Right forelimb (tissue), 1 donor: ENCODE measurements at places on chromosomes 7 and 10.
A peak's percentile ranks its signal among the peaks of the same experiment; 100 is the strongest.

GRCh38 chr7:28205506-28205905 lies 24.9 kb upstream of the JAZF1 start:
- DNase-seq: no peak

DNA sequence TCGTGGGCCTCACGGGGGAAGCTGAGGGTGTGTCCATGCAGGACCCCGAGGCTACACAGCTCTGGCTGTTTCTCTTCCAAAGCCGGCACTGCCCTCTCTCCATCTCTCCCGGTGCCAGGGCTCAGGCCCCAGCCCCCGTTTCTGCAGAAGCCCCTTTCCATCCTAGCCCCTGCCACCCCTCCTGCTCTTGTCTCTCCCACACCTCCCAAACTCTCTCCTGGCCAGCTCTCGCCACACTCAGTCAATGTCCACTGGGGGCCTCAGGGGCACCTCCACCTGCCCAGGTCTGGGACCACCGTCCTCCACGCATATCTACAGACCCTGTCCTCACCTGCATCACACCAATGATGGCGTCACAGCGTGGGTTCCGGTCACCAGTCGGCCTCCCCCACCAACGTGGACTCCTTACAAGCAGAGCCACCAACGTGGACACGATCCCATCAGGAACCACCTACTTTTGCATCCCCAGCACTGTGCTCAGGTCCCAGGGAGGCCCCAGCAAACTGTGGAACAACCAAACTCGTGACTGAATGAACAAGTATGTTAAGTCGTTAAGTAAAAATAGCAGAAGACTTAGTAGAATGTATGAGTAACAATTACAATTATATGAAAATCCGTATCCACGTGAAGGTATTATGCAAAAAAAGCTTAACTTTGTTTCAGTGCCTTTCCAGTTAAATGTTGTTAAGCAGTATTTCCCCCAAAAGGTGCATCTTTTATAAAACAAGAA lies 38.4 kb downstream of the DIP2C start:
- DNase-seq: no peak

- DNase-seq: no peak
Observed at GRCh38 chr10:43884501-43885105, 235.9 kb upstream of the ZNF32 start.

DNA sequence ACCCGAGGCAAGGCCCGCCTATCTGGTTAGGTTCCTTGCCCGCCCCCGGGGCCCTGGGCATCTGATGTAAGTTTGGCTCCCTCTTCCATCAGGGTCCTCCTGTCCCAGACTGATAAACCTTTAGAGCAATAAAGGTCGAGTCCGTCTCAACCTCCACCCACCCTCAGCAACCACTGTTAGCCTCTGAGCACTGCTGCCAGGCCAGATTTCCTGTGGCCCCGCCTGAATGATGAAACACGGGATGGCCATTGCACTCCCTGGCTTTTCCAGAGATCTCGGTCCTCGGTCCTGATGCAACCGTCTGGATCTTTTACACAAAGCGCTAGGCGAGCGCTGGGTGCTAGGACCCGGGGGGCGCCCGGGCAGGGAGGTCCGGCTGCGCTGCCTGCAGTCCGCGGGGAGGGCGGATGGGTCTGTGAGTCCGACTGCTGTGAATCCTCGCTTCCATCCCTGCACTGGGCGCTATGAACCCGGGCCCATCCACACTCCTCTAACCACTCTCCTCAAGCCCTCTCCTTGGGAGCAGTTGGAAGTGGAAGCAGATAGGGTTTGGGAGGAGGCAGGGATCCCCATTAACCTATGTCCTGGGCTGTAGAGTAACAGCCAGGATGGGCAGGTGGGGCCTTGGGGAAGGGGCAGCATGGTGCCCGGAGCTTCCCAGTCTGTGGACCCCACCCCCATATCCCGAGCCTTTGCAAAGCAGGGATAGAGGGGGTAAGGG lies 875 bp upstream of the DDIT4 start:
- DNase-seq: peak; percentile 90

DNA sequence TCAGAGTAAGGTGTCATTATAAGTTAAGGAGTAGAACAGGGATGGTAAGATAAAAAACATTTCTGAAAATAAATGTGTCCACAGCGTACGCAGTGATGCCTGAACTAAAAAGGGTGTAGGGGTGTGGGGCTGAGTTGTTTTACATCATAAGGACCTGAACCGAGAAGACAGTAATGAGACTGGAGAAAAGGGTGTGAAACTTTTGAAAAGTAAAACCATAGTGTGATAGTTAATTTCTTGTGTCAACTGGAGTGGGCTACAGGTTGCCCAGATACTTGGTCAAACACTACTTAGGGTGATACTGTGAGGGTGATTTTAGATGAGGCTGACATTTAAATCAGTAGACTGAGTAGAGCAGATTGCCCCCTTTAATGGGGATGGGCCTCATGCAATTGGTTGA lies 169.0 kb upstream of the PRPS1L1 start:
- no peak for DNase-seq

- no peak for DNase-seq
Observed at GRCh38 chr10:26628395-26628794, 69.1 kb upstream of the PDSS1 start.

- no peak for DNase-seq
Observed at GRCh38 chr7:137078781-137079180, 210.3 kb downstream of the CHRM2 start.

DNA sequence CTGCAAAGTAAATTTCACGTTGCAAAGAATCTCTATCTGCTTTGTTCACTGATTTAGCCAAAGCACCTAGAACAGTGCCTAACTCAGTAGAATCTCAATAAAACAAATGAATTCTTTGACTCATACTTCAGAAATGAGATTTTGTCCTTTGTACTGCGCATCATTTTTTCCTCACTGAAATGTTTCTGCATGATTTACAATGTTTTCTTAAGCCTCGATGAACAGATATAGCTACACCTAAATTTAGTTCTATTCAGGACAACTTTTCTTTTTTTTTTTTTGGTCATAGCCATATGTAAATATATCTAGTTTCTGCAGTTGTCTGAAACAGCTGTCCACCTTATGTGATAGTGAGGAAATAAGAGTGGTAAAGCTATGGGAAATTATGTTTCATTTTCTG lies 15.3 kb downstream of the GNAT3 start:
- DNase-seq: no peak
